ENCODE measurements at places on chromosomes 1 and 21.

DNA sequence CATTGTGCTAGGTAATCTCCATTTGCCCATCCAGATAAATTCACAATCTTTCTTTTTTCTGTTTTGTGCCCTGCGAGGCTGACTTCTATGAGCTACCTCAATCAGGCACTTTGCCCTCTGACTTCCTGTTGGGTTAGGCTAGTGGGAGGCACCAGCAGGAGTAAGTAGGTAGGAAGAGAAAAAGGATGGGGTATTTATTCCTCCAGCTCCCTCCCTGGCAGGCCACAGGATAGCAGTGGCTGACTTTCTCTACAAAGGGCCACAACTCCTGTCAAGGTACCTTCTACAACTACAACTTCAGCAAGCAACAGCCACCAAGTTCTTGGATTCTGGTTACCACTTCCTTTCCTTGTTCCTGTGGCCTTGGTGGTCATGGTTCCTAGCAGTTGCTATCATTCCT lies 18.8 kb upstream of the GORAB start:
- DNase-seq, result no peak

DNA sequence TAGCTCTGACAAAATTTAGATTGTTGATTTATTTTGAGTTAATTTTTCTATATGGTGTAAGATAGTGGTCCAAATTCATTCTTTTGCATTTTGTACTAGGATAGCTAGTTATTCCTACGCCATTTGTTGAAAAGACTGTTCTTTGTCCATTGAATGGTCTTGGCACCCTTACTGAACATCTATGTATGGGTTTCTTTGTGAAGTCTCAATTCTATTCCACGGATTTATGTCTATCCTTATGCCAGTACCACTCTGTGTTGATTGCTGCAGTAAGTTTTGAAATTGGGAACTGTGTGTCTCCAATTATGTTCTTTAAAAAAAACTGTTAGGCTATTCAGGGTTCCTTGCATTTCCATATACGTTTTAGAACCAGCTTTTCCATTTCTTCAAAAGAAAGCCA lies 145.7 kb downstream of the ZNF644 start:
- no peak for DNase-seq

DNA sequence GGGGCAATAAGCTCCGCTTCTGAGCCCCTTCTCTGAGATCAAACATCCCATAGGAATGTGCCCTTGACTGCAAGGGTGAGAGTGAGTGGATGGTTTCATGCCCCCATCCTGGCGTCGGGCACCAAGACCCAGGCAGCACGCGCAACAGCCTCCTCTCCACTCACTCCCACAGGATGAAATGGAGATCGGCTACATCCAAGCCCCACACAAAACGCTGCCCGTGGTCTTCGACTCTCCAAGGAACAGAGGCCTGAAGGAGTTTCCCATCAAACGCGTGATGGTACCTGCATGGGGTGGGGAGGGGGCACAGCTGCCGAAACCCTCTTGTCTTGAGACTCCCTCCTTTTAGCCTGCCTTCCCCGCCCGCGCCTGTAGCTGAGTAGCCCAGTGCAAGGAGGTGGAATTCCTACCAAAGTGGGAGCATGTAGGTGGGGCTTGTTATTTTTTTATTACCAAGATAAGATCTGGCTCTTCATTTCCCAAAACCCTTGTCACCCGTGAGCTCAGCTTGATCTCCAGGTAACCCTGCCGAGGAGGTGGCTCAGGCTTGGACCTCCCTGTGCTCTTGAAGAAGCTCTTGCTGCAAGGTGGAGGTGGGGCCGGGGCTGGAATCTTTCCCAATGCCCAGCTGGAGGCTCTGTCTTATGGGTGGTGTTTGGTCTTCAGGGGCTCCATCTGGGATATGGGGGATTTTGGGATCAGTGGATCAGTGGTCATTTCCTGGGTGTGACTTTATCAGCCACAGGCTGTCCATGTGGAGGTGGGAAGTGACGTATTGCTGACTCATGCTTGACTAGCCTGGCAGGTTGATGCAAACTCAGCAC lies 24.0 kb upstream of the PADI6 start:
- DNase-seq, result no peak

DNA sequence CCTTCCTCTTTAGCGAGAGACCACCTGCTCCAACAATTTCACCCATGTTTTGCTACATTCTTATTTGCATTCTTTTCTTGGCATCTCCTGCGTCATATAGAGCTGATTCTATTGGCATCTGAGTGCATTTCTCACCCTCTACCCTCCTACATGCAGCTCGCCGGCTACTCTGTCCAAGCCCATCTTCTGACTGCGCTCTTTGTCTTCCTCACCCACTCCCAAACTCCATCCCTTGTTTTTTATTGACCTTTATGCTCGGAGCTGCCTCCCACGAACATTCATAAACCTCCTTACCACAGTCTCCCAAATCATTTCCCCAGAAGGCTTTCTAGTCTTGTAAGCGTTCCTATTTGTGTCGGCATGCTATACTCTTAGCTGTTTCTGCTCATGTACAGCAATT lies 33.6 kb upstream of the FMN2 start:
- DNase-seq, result no peak

- DNase-seq, result peak; percentile 97
These were observed at the start of gene TXNIP for GRCh38 chr1:145996433-145997015. Gene TXNIP (minus strand): TSS chr1:145996579. CDS start chr1:145996266, 313 bp downstream.

DNA sequence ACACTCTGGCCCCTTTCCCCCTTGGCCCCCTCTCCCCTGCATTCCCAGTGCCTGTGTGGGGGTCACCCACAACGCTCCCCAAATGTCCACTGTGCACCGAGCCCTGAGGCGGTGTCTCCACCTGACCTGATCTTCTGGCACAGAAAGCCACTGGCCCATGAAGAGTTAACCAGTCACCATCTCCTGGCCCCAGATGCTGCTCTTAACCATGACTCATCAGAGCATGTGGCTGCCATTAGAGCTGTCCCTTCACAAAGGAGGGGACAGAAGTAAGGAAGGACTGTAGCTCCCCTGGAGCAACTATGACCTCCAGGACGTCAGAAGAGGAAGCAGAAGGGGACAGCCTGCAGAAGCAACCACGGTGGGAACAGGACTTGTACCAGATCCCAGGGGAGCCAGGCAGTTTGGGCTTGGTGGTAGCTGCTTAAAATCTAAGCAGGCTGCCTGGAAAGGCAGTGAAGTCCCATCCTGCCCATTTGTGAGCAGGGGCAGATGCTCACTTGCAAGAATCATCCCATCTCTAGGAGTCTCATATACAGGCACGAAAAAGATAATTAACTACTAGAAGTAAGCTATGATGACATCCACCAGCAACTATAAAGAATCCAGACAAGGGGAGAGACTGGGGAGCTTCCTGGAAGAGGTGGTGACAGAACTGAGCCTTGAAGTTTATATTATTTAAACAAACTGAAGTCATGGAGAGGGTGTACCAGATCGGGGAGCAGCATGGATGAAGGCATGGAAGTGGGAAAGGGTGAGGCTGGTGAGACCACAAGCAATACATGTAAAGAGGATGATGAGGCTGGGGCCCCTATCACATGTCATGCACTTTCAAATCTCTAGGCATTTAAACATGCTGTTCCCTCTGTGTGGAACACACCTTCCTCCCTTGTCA lies 1.1 kb upstream of the TTC39A start:
- peak; percentile 52 for DNase-seq

DNA sequence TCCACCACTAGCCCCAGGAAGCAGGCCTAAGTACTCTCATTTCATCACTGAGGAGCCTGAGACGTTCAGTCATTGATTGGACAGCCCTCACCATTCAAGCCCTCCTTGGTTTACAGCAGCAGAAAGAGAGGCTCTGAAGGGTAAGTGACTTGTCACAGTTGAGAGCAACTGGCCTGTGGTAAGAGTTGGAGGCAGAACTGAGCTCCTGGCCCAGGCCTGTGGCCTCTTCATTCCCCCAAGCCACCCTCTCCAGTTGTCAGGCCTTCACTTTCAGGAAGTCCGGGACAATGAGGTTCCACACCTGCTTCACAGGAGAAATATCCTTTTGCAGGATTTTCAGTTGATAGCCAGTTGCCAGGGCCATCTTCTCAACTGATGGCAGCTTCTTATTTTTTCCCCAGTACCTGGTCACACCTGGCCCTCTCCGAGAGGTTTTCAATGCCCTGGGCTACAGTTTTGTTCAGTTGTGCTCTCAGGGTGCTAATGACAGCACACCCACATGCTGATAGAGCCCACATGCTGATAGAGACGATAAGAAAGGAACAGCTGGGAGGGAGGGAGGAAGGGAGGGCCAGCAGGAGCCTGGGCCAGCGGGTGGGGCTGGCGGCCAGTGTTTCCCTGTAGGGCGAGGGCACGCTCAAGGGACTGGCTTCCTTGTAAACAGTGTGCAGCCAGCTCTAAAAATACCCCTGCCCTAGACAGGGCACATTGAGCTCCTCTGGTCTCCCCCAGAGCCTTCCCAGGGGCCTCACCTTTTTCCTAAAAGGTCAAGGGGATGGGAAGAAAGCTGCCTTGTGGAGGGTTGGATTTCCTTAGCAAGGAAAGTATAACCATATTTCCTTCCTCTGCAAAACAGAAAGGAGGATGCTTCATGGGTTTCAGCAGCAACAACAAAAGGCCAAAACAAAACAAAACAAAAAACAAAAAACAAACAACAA lies 112.7 kb upstream of the JUN start:
- DNase-seq, result no peak

DNA sequence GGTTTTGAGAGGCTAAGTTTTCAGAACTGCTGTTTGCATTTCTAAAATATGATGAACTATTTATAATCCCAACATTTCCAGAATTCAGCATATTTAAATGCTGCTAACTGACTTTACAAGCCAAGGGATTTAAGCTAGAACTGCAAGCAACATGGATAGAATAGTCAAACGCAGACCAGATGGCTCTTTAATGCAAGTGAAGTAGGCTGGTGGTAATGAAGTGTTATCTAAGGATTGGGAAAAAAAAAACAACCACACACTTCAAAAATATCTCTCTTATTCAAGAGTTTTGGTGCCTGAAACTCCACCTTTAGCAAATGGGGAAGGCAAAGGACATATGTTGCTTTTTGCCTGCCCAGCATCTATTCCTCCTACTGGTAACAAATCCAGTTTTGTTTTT lies 20.9 kb upstream of the SSX2IP start:
- no peak for DNase-seq

DNA sequence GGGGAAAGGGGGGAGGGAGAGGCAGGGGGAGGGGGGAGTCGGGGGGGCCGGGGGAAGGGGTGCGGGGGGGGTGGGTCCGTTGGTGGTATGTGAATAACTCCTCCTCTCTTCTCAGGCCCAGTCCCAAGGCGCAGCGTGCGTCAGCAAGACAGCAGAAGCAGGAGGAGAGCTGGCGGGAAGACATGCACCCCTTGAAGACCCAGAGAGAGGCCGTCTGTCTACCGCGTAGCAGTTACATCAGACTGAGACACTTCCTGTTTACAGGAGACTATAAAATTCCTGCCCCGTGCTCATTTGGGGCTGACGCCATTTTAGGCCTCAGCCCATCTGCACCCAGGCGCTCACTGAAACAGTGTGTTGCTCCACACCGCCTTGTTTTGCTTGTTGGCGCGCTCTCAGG lies 55.3 kb downstream of the SETD4 start:
- no peak for DNase-seq

DNA sequence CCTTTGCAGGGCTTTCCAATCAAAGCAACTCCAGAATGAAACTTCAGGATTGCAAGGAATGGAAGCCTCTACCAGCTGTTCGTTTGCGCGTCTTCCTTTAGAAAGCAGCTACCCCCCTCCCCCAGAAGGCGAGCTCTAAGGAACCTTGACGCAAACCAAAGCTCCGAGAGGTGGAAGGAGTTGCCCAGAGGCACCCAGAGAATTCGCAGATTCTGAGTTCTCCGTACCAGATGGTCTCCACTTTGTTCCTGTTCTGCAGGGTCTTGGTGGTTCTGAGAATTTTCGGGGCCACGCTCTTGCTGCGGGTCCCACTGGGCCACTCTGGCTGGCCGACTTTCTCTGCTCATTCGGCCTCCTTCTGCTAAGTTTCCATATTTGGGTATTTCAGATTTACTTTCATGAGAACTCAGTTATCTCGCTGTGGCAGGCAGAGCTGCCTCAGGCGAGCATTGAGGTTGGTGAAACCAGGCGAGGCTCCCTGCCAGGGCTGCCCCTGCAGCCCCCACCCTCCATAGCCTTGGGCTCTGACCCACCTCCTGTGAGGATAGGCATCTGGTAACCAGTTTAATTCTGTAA lies 801 bp downstream of the TRAF5 start:
- DNase-seq, result no peak

DNA sequence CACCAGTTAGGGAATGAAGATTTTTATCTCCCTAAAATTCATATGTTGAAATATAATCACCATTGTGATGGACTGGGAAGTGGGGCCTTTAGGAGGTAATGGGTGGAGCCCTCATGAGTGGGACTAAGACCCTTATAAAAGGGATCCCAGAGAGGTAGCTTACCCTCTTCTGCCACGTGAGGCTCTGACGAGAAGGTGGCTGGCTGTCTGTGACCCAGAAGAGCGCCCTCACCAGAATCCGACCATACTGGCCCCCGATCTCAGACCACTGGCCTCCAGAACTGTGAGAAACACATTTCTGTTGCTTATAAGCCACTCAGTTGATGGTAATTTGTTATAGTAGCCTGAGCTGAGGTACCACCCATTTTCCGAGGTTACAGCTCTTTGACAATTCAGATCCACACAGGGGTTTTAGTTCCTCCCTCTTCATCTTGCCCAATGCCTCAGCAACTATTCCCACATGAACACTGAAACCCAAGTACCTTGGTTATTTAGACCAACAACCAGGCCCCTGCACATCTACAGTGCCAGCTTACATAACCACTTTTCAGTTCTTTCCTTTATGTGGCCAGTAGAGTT lies 27.6 kb upstream of the HUNK start:
- DNase-seq, result no peak

GRCh38 chr1:37989361-37989930 lies 376 bp downstream of the SF3A3 start:
- peak; percentile 64 for DNase-seq

DNA sequence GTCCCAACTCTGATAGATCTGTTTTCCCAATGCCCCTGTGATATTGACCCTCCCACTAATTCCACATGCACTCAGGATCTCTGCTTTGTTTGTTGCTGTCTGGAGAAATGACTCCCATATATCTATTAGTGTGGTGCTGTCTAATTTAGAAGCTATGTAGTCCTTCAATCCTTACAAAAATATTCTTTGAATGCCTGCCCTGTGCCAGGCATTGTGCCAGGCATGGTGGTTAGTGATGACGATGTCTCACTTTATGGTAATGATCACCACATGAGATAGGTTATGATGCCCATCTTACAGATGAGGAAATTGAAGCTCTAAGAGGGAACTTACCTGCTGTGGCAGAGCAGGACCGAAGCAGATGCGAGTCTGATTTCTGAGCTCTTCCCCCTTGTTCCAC lies 12.9 kb downstream of the MYOG start:
- no peak for DNase-seq

Measured in ecto neural progenitor cell (in vitro differentiated cells).